Activated T-helper 1 cell treated with anti-CD3 and anti-CD28 coated beads, Interleukin-12 subunit alpha, Interleukin-12 subunit beta, Interleukin-2, Interleukin-4 antibody, amounts not matched to agents 30 ng/mL and 10 ng/mL and 1 ng/mL, durations not matched to agents 14 hours and 24 hours and 36 hours (primary cell): ENCODE measurements at places on chromosomes 7 and 10. TPM values are rescaled to one million over a fixed set of nuclear protein-coding genes. Genes with fewer than 3 reads are reported as not detected.

Gene GIMAP2
- total RNA-seq: 24.7 and 29.7 TPM in 2 replicates

Gene PON1
- not detected in 2 replicates for total RNA-seq

Gene C7orf25
- total RNA-seq: 5.7 and 6.1 TPM in 2 replicates

Gene VSIR
- 114 and 115 TPM in 2 replicates for total RNA-seq

Gene FAM13C
- not detected in 2 replicates for total RNA-seq

Gene NFE2L3
- 80.1 TPM in 2 replicates for total RNA-seq

Gene C10orf53
- not detected in 2 replicates for total RNA-seq
